Glutamatergic neuron (in vitro differentiated cells): ENCODE measurements at places on chromosomes 1 and 21. TPM values are rescaled to one million over a fixed set of nuclear protein-coding genes. Genes with fewer than 3 reads are reported as not detected.

EDARADD gene
- total RNA-seq = 0.98 TPM

EFCAB14 gene
- total RNA-seq = 18.8 TPM

ORC1 gene
- total RNA-seq = 3.4 TPM

IFI6 gene
- total RNA-seq = 1.4 TPM

S100A9 gene
- not detected for total RNA-seq

WNT9A gene
- 13.8 TPM for total RNA-seq

NHLH1 gene
- 1,198 TPM for total RNA-seq

RBP7 gene
- not detected for total RNA-seq

SERTAD4 gene
- 1.5 TPM for total RNA-seq

BCAN gene
- 10.3 TPM for total RNA-seq

TMOD4 gene
- 0.76 TPM for total RNA-seq

TFF3 gene
- not detected for total RNA-seq

ZNF593OS gene
- total RNA-seq = 4.2 TPM

FCMR gene
- not detected for total RNA-seq

CLIC6 gene
- 0.17 TPM for total RNA-seq

BLZF1 gene
- total RNA-seq = 15.7 TPM

PER3 gene
- total RNA-seq = 3.6 TPM

FAM163A gene
- not detected for total RNA-seq

LENEP gene
- total RNA-seq = 1.3 TPM

KRTAP13-2 gene
- not detected for total RNA-seq

PTAFR gene
- total RNA-seq = 0.54 TPM

TNFSF4 gene
- 0.34 TPM for total RNA-seq

TMEM82 gene
- total RNA-seq = not detected
